ENCODE measurements at places on chromosomes 1 and 21. TPM values are rescaled to one million over a fixed set of nuclear protein-coding genes. Genes with fewer than 3 reads are reported as not detected.
A peak's percentile ranks its signal among the peaks of the same experiment; 100 is the strongest.

Gene MCOLN3
- not detected for total RNA-seq

Gene VASH2
- not detected for total RNA-seq

Gene SHISAL2A
- not detected for total RNA-seq

Gene LCK
- not detected for total RNA-seq

Gene F3
- 163 TPM for total RNA-seq

DNA sequence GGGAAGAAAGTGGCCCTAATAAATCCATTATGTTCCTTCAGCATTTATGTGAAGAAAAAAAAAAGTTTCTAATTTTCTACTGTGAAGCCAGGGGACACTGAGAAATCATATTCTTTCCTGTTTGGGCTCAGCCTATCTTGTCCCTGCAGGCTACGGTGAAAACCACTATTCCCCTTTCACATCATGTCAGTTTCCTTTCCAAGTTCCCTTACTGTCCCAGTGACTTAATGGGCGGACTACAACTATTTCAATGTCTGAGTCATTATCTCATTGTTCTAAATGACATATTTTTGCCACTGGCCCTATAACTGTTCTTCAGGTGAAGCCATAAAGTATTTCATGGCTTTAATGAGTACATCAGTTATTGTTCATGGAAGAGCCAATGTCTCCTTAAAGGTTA is 71.3 kb upstream of the BEND5 start:
- no peak for DNase-seq
- no peaks in the 10 kb centered on the region for H3K4me1 ChIP-seq
- no peaks in the 10 kb centered on the region for H3K36me3 ChIP-seq

GRCh38 chr1:27531959-27532685 is 42.2 kb upstream of the WASF2 start:
- DNase-seq = no peak
- peak overlapping the region; percentile 25 for H3K27ac ChIP-seq
- H3K4me3 ChIP-seq = no peak overlapping the region
- peaks cover 36% of the 10 kb centered on the region for H3K4me1 ChIP-seq
- H3K36me3 ChIP-seq = peaks cover 19% of the 10 kb centered on the region

DNA sequence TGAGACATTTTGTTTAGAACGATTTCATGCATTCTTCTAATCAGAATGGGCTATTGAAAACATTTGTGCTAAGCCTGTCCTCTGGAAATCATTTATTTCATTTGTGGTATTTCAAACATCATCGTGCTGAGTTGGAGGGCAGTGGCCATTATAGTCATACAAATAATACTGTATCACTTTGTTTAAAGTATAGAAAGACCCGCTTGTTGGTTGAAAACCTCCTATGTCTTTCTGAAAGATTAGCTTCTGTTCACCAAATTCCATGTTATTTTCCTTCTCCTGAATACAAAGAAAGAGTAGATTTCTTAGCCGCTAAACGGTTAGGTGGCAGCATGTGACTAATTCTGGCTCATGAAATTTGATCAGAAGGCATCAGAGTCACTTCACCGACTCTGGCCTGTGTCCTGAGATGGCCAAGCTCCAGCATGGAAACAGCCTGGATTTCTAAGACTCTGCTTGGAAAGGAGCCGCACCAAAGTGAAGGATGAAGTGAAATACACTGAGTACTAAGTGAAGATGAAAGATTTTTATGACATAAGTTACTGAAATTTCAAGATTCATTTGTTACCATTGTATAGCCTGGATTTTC is 355.1 kb downstream of the USP25 start:
- H3K27ac ChIP-seq = peak overlapping the region; percentile 83
- no peaks in the 10 kb centered on the region for H3K27me3 ChIP-seq
- H3K4me1 ChIP-seq = peaks cover 38% of the 10 kb centered on the region
- peak; percentile 43 for DNase-seq

GRCh38 chr1:182217071-182217470 is 155.6 kb upstream of the ZNF648 start:
- peaks cover 2% of the 10 kb centered on the region for H3K27me3 ChIP-seq
- H3K27ac ChIP-seq = peak overlapping the region; percentile 65
- peaks cover 32% of the 10 kb centered on the region for H3K4me1 ChIP-seq
- H3K4me3 ChIP-seq = peak overlapping the region; percentile 50
- peaks cover 13% of the 10 kb centered on the region for H3K36me3 ChIP-seq
- peak; percentile 78 for DNase-seq

- peaks cover 18% of the 10 kb centered on the region for H3K27me3 ChIP-seq
- H3K4me3 ChIP-seq = no peak overlapping the region
Observed at GRCh38 chr21:45852886-45853400, 128.6 kb upstream of the COL6A1 start.

DNA sequence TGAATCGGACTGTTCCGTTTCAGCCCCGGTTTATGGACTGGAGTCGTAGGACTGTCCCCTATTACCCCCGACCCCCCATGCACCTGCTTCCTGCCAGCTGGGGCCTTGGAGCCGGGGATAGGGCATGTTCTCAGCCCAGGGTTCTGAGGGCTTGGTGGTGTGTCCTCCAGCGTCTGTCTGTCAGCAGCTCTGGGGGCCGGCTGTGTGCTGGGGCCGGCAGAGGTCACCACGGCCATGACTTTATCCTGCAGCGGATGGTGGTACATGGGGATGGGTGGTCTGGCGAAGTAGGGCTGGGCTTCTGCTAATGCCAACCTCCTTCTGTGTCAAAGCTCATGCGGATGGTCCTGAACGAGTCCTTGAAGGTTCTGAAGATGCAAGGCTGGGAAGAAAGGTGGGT is 5.5 kb downstream of the RRP1 start:
- peaks cover 27% of the 10 kb centered on the region for H3K36me3 ChIP-seq
- H3K4me1 ChIP-seq = peaks cover 18% of the 10 kb centered on the region
- DNase-seq = no peak
- H3K27me3 ChIP-seq = no peaks in the 10 kb centered on the region
- H3K4me3 ChIP-seq = no peak overlapping the region

DNA sequence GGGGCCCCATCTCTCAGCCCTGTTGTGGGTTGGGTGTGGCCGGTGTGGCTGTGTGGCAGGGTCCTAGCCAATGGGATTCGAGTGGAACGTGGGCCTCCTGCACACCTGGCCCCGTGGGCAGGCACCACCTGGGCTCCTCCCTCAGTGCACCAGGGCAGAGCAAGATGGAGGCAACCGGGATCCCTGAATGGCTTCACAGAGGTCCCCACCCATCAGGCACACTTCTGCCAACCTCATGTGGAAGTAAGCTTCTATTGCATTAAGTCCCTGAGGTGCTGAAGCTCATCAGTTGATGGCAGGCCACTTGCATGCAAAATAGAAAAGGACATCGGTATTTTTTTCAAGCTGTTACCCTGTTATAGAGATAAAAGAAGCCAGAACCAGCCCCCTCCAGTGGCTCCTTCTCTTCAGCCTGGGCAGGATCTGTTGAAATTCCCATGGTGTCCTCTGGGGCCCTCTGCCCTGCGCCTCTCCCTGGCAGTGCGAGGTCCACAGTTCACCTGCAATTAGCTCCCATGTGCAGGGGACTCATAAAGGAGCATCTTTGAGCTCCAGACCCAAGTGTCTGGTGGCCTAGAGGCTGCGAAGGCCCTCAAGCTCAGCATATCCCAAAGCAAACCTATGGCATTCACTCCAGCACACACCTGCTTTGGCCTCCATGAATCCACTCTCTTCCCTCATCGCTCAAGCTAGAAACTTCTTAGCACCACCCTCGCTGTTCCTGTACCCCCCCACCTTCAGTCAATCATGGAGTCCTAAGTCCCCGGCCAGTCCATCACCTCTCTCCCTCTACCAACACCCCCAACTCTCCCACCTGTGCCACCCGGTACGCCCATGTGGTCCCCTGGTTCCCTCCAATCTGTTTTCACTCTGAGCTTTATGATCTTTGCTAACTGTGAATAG is 2.1 kb upstream of the SLC45A1 start:
- no peak for DNase-seq
- H3K36me3 ChIP-seq = 0 out of 2 replicates have a peak, but pooled peaks cover 7% of the 10 kb centered on the region
- no peak overlapping the region for H3K27ac ChIP-seq
- H3K4me3 ChIP-seq = no peak overlapping the region

DNA sequence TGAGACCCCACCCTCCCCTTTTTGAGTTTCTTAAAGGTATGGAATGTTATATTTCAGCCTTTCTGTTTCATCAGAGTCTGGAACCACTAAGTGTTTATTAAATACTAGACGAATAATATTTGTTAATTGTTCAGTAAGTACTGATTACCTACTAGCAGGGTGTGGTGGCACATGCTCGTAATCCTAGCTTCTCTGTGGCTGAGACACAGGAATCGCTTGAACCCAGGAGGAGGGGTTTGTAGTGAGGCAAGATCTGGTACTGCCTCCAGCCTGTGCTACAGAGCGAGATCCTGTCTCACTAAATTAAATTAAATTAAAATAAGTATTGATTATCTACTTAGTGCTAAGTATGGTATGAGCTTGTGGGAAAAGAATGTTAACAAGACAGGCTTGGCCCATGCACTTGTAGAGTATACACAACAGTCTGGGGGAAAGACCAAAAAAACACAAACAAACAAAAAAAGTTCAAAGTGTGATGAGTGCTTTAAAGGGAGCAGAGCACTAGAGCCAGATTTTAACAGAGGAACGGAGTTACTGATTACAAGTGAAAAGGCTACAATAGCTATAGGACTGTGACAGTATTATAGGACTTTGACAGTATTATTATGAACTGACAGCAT is 2.4 kb downstream of the CEPT1 start:
- H3K27me3 ChIP-seq = peaks cover 2% of the 10 kb centered on the region
- peaks cover 11% of the 10 kb centered on the region for H3K36me3 ChIP-seq
- H3K4me1 ChIP-seq = peaks cover 63% of the 10 kb centered on the region

DNA sequence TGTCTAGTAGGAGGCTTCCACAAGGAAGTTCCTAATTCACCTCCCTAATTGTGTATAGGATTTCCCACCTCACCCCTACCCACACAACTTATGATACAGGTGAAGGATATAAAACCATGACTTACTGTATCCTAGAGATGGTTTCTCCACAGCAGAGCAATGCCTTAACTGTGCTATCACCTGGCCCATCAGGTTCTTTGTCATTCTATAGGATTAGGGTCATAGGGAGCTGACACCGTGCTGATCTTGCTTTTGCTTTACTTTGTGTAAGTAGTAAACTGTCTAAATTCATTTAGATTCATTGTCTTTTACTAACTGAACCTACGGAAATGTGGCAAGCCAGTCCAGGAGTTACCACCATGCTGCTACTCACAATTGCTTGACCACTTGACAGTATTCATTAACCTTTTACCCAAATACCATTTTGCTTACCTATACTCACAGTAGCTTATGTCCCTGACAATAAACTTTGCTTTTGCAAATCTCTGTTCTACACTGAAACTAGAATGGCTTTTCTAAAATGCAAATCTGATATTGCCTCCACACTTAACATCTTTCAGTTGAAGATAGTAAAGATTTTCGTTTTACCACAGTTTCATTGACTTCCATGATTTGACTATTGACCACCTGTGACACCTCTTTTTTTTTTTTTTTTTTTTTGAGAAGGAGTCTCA is 147.6 kb downstream of the IFI44 start:
- H3K27ac ChIP-seq = no peak overlapping the region
- peaks cover 9% of the 10 kb centered on the region for H3K4me1 ChIP-seq
- peaks cover 7% of the 10 kb centered on the region for H3K36me3 ChIP-seq
- no peak for DNase-seq

DNA sequence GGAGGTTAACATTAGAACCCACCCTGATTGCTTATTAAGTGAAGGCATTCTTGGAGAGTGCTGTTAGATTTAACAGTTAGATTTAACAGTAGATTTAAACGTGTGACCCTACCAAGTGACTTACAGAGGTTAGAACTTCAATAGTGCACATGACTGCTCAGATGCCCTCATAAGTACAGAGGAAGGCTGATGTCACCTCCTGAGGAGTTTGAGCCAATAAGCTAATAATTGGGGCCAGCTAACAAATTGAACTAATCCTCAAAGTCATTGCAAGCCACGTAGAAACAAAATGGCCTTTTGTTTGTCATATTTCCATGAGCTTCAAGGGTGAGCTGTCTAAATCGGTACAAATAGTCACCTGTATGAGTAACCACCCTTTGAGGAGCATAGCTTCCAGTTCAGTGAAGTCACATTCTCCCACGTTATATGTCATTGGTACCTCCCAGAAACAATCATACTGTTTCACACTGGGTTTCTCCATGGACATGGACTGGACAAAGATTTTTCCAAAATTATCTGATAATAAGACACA is 11.7 kb downstream of the AVPR1B start:
- H3K4me3 ChIP-seq = no peak overlapping the region
- peaks cover 6% of the 10 kb centered on the region for H3K4me1 ChIP-seq
- H3K36me3 ChIP-seq = no peaks in the 10 kb centered on the region
- peaks cover 30% of the 10 kb centered on the region for H3K27me3 ChIP-seq

DNA sequence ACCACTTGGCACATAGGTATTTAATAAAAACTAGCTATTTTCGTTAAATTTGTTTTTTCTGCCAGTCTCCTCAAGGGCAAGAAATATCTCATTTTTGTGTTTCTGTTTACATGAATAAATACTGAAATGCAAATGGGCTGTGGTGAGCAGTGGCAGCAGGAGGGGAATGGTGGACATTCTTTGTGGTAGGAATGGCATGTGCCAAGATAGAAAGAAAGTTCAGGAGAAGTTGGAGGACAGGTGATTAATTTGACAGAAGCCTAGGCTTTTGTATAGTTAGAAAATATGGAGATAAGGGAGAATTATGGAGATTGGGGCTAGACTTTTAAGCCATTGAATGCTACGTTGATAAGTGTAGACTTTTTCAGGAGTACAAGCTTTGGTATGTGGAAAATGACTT is 8.6 kb downstream of the RAP1A start:
- peaks cover 14% of the 10 kb centered on the region for H3K36me3 ChIP-seq
- H3K4me1 ChIP-seq = peaks cover 86% of the 10 kb centered on the region
- no peak for DNase-seq
- H3K27me3 ChIP-seq = no peaks in the 10 kb centered on the region

DNA sequence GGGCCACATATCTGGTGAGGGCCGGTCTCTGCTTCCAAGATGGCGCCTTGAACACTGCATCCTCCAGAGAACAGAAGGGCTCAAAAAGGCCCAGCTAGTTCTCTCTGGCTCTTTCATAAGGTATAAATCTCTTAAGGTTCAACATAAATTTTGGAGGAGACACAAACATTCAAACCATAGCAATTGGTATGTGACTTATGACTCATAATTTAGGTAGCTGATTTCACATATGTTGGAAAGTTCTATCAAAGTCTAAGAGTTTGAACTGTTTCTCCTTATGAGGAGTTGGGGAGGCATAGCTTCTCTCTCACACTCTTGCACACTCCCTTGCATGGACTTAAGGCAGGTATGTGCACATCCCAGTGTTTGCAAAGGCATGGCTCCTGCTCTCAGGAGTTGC is 5.1 kb upstream of the FYB2 start:
- no peak overlapping the region for H3K27ac ChIP-seq
- DNase-seq = no peak
- H3K4me3 ChIP-seq = no peak overlapping the region
- peaks cover 4% of the 10 kb centered on the region for H3K27me3 ChIP-seq

Data from HFFc6 (cell line).